ENCODE measurements at places on chromosomes 5 and 9. TPM values are rescaled to one million over a fixed set of nuclear protein-coding genes. Genes with fewer than 3 reads are reported as not detected.

DNA sequence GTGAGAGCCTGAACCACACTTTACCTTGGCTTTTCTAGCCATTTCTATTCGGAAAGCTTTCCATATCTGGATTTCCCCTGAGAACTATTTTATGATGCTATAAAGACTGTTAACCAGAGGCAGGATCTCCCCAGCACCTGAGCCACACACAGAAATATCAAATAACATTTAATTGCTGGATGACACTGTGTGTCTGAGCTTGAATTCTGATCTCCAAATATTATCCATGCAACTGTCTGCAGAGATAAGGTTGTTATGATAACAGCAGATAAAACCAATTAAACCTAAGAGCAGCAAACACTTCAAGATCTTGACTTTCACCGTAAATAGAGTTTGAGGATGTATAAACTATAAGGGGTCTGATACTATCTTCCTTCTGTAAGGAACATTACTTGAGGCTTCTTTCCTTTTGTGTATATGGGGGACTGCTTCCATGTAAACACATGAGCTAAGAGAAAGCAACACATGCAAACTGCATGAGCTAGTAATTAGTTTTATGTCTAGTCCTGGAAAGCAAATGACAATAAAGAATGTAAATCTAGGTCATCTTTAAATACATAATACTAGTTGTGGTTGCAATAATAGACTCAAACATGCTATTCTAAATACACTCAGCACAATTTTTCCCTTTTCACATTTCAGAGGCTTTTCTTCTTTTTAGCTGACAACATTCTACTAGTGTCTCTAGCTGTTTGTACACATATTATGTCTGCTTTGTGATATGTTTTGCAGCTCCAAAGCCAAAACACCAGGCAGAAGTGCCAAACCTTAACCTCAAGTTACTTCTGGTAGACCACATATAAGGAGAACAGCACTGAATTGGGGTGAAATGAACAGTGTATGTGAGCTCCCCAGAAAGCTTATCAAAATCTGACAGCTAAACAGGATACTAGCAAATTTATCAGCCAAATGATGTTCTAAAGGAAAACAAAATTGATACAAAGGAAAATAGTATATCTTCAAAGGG lies 136.5 kb downstream of the EFNA5 start:
- no peak for DNase-seq

GRCh38 chr9:95349091-95350038 lies 31.9 kb upstream of the FANCC start:
- DNase-seq: no peak

GRCh38 chr5:174900240-174900865 lies 176.0 kb downstream of the MSX2 start:
- DNase-seq: no peak

DNA sequence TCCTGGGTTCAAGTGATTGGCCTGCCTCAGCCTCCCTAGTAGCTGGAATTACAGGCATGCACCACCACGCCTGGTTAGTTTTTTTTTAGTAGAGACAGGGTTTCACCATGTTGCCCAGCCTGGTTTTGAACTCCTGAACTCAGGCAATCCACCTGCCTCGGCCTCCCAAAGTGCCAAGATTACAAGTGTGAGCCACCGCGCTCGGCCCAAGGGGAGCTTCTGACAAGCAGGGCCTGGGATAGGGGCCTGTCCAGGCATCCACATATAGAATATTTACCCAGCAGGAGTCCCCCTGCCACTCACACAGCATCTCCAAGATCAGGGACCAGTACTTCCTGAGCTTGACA lies 10.1 kb downstream of the IRF1 start:
- no peak for DNase-seq

- no peak for DNase-seq
Observed at GRCh38 chr5:96113170-96113939, 151.7 kb upstream of the ELL2 start.

- no peak for DNase-seq
Observed at GRCh38 chr5:128462330-128462729, 75.7 kb downstream of the FBN2 start.

DNA sequence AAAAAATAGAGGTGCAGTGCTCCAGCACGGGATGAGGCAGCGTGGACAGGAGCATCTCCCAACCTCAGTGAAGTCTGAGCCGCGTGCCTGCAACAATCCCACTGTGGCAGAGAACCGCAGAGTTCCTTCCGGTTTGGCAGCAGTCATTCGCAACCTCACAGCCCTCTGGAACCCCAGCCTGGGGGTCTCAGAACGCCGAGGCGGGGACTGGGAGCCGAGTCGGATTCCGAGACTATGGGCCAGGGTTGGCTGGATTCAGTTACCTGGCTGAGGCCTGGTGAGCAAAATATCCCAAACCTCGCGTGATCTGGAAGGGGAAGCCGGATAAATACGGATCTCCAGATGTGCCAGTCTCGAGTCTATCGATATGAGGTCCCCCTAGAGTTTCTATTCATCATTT lies 27.0 kb downstream of the CDKN2A start:
- no peak for DNase-seq

The GAS1 gene
- 281 TPM for total RNA-seq

DNA sequence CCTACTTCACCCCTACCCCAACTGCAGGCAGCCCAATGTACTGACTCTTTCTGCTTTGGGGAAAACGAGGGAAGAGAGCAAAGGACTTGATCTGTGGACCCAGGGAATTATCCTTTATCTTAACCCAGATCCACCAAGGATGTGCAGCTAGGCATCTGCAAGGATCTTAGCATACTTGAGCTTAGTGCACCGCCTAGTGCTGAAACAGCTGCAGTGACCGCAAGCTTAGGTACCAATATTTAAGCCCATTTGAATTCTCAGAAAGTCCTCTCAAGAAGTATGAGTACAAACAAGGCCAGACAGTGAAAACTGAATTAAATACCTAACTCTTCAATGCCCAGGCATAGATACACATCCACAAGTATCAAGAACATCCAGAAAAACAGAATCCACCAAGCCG lies 576.7 kb upstream of the ADAMTS16 start:
- DNase-seq: no peak

The SPATA31A3 gene
- total RNA-seq: not detected

The MCC gene
- total RNA-seq: 90.7 TPM

DNA sequence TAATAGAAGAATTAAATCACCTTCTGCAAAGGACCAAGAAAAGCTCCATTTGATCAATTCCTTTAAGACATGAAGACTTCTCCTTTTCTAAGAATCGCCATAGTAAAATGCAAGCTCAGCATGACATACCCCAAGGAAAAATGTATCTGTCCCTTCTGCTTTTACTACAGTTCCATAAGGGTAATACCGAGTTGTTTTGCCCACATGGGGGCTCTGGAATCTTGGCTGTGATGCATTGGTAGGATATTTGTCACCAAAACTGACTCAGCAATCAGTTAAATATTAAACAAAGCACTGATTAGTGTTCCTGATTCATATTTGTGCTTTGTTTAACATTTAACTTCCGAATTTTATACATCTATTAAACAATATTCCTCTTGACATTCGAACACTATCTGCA lies 24.3 kb upstream of the KCNIP1 start:
- DNase-seq: no peak

The F12 gene
- not detected for total RNA-seq

GRCh38 chr9:97873425-97873824 lies 20.4 kb downstream of the FOXE1 start:
- DNase-seq: no peak

- no peak for DNase-seq
Observed at GRCh38 chr5:5266297-5266696, 126.2 kb downstream of the ADAMTS16 start.

GRCh38 chr9:98312365-98312764 lies 56.9 kb upstream of the TBC1D2 start:
- no peak for DNase-seq

- DNase-seq: no peak
Observed at GRCh38 chr5:55582256-55582655, 47.5 kb upstream of the PLPP1 start.

GRCh38 chr5:171291371-171291770 lies 17.7 kb upstream of the TLX3 start:
- DNase-seq: no peak

GRCh38 chr5:145847499-145848497 lies 12.7 kb upstream of the PRELID2 start:
- DNase-seq: no peak

The LRRC19 gene
- not detected for total RNA-seq

DNA sequence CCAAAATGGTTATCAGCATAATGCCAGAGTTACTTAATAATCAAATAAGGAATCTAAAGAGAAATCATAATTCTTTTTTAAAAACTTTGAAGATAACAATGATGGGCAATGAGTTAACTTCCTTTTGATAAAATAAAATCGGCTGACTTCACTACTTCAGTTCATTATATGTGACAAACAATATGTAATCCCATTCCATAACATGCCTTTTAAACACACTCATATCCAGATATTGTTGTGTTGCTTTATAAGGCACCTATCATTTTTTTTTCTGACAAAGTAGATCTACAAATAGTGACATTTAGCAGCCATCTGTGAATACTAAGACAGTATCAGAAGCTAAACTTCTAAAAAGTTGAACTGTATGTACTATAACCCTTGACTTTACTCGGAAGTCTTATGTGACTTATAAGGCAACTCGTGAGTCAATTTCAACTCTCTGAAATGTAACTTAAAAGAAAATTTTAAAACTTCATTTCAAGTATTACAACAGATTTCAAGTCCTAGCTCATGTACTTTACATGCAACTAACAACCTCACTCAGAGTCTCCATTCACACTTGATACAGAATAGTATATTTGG lies 7.5 kb downstream of the ADAMTS6 start:
- DNase-seq: no peak

DNA sequence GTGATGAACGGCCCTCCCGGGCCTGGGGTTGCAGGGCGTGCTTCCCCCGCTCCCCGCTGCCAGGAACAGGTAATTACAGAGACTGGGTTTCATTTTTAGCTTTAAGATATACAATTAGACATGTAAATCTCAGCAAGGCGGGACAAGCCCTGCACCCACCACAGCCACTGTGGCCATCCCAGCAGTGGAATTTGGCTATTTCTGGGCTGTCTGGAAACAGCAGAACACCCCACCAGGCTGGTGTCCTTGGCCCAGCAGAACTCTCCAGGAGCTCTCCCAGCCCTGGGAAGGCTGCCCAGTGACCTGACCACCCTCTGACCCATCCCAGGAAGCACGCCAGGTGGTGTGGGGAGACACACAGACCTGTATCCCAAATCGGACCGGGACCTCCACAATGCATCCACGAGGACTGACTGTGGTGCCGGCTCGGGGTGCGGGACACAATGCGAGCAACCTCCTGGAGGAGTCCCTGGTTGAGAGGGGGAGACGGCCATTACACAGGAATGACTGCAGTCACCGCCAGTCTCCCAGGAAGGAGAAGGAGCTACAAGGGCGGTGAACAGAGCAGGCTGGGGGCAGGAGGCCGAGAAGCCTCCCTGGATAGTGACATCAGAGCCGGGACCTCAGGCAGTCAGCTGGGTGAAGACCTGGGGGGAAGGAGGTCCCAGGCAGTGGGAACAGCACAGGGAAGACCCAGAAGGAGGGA lies 17.3 kb downstream of the EEIG1 start:
- peak; percentile 69 for DNase-seq

DNA sequence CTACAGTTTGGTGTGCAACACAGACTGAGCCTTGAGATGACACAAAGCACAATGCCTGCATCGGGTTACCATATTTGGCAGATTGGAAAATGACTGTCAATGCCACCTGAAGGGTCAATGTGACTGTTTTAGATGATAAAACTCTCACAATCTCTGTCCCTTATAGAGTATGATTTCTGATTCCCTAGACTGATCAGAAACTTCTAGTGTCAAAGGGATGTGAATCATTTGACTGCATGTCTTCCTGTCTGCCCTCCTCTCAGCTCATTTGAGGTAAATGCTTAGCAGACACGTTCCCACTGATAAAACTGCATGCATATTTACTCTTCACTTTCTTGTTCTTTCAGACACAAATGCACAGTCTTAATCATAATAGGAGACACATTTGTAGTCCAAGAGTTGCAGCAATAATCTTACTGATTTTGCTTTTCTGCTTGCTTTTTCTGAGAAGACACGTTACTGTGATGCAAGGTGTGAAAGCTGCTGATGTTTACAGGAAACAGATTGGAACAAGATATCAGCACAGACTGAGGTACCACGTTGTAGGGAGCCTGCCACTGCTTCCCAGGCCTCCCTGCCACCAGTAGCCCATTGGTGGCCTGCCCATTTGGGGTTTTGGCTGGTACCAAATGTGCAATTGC lies 77.8 kb downstream of the GCNT4 start:
- no peak for DNase-seq

- no peak for DNase-seq
Observed at GRCh38 chr5:74934949-74935751, 69.0 kb upstream of the FAM169A start.

GRCh38 chr5:87051502-87052113 lies 216.1 kb upstream of the RASA1 start:
- DNase-seq: no peak

GRCh38 chr9:33233626-33234342 lies 6.2 kb upstream of the SPINK4 start:
- DNase-seq: no peak

The PCDHB9 gene
- 4.2 TPM for total RNA-seq

- no peak for DNase-seq
Observed at GRCh38 chr9:73153793-73154227, 2.1 kb downstream of the ANXA1 start.
